Activated T-helper 2 cell treated with anti-CD3 and anti-CD28 coated beads, Interferon-gamma antibody, Interleukin-2, Interleukin-4, amounts not matched to agents 10 μg/mL and 5 μg/mL and 100 μg/mL, durations not matched to agents 14 hours and 24 hours and 36 hours (primary cell): ENCODE measurements at places on chromosomes 2 and 18. TPM values are rescaled to one million over a fixed set of nuclear protein-coding genes. Genes with fewer than 3 reads are reported as not detected.

DNA sequence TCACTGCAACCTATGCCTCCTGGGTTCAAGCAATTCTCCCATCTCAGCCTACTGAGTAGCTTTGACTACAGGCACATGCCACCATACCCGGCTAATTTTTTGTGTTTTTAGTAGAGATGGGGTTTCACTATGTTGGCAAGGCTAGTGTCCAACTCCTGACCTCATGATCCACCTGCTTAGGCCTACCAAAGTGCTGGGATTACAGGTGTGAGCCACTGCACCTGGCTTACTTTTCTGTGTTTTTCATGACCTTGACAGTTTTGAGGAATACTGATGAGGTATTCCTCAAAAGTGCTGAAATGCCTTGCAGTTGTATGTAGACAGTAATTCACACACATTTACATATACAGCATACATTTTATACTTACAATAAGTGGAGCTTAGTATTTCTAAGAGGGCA, 126.1 kb downstream of the PHLPP1 start:
- peak overlapping the region; percentile 2 for H3K4me3 ChIP-seq
- peak overlapping the region; percentile 6 for H3K27ac ChIP-seq
- H3K36me3 ChIP-seq: peaks cover 26% of the 10 kb centered on the region
- no peaks in the 10 kb centered on the region for H3K27me3 ChIP-seq

DNA sequence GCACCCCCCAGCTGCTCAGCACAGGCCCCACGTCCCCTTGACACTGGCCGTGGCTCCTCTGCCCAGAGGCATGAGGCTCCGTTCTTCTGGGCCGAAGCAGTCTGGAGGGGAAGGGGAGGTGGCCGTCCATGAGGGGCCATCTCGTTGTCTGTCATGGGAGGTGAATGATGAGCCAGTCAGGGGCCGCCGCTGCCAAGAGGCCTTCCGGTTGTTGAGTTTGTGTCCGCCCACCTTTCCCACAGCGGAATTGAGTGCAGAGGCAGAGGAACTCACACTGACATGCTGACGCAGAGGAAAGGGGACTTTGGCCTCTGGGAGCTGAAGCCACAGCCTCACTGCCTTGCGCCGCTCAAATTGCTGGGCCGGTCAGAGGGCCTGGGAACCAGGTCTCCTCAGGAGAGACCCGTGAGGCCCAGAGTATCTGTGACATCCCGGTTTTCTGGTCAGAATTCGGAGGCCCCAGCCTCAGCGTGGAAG, 268.4 kb downstream of the ATAD2B start:
- H3K4me1 ChIP-seq: peaks cover 7% of the 10 kb centered on the region
- H3K36me3 ChIP-seq: no peaks in the 10 kb centered on the region
- H3K27ac ChIP-seq: peak overlapping the region; percentile 49
- peaks cover 2% of the 10 kb centered on the region for H3K27me3 ChIP-seq

GRCh38 chr2:186036862-186037449, 298.4 kb downstream of the FSIP2 start:
- H3K4me1 ChIP-seq: no peaks in the 10 kb centered on the region
- no peaks in the 10 kb centered on the region for H3K36me3 ChIP-seq
- H3K27ac ChIP-seq: no peak overlapping the region
- no peak overlapping the region for H3K4me3 ChIP-seq
- no peaks in the 10 kb centered on the region for H3K27me3 ChIP-seq

DNA sequence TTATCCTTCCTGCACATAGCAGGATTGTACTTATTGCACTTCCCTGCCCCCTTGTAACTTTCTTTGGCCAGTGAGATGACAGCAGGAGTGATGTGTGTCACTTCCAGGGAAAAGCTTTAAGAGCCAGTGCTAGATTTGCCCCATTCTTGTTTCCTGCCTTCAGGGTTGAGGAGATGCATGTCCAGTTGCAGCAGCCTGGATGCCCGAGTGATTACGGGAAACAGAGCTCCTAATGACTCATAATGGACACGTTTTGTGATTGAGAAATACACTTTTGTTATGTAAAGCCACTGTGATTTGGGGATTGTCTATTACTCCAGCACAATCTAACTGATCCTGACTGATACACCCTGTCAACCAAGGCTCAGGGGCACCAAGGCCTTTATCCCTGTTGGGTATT, 5.0 kb upstream of the TET3 start:
- H3K4me1 ChIP-seq: peaks cover 60% of the 10 kb centered on the region
- H3K27me3 ChIP-seq: no peaks in the 10 kb centered on the region
- H3K4me3 ChIP-seq: peak overlapping the region; percentile 73

Gene ANKRD53
- not detected in 2 replicates for total RNA-seq
